Effector memory CD4-positive, alpha-beta T cell (primary cell): ENCODE measurements at places on chromosomes 11 and 22.

DNA sequence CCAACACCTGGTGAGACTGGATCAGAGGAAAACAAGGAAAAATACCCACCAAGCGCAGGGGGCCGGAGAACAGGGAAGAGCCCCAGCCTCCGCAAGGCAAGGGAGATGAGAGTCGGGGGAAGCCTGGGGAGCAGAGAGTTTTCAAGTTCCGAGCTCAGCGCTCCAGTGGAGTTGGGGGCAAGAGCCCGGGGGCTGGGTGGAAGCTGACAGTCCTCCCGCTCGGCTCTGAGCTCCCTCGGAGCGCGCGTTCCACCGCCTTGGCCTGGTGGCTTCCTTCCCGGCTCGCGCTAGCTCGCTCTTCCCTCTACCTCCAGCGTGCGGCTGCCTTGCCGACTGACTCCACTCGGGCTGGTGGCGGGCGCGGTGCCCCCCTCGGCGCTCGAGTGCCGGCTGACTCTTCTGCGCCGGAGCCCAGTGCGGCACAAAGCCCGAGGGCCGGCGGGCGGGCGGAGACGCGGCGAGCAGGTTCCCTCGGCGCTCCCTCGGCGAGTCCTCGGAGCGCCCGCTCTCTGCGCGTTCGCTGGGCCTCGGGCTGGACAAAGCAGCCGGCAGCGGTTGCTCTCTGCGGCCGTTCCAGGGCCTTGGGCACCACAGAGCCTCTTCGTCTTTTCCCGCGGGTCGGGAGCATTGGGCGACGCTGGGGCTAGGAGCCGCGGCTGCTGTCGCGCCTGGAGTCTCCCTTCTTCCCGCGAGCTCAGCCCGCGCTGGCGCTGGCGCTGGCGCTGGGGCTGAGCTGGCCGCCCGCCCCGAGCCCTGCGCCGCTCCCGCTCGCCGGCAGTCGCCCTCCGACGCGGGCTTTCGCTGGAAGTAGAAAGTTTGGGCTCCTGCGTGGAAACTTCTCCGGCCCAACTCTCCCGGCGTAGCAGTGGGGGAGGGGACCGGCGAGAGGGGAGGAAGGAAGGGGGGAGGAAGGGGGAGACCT, 1.0 kb downstream of the PAX6 start:
- DNase-seq, result no peak

GRCh38 chr22:19271856-19272535, 19.5 kb downstream of the CLTCL1 start:
- DNase-seq, result no peak

DNA sequence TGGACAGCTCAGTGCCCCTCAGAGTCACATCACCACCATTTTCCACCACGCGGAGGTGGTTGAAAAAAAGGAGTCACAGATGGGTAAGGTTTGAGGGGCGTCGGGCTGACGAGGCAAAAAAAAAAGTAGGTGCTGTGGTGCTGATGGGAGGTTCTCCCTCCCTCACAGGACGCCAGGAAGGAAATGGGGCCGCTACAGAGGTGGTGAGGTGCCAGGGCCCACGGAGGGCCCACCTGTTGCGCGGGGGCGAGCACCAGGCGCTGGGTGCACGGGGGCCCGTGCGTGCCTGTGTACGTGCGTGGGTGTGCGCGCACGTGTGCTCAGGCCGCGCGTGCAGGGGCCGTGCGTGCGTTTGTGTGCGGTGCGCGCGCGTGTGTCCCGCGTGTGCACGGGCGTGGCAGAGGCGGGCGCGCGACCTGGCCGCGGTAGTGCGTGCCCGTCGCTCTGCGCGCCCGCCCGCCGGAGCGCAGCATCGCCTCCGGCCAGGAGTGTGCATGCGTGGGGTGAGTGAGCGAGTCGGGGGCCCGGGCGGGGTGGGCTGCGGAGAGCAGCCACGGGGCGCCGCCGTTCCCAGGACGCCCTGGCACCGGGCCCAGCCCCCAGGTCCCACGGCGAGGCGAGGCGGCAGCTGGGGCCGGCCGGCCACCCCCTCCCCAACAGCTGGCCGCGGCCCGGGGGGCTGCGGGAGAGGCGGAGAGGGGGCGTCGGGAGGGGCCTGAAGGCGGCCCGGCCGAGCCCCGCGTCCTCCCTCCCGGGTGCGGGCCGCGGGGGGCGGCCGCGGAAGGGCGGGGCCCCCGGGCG, 2.8 kb downstream of the PDGFB start:
- DNase-seq, result peak; percentile 46

- DNase-seq, result no peak
Measured at GRCh38 chr11:129435499-129436245, 60.0 kb downstream of the BARX2 start.

DNA sequence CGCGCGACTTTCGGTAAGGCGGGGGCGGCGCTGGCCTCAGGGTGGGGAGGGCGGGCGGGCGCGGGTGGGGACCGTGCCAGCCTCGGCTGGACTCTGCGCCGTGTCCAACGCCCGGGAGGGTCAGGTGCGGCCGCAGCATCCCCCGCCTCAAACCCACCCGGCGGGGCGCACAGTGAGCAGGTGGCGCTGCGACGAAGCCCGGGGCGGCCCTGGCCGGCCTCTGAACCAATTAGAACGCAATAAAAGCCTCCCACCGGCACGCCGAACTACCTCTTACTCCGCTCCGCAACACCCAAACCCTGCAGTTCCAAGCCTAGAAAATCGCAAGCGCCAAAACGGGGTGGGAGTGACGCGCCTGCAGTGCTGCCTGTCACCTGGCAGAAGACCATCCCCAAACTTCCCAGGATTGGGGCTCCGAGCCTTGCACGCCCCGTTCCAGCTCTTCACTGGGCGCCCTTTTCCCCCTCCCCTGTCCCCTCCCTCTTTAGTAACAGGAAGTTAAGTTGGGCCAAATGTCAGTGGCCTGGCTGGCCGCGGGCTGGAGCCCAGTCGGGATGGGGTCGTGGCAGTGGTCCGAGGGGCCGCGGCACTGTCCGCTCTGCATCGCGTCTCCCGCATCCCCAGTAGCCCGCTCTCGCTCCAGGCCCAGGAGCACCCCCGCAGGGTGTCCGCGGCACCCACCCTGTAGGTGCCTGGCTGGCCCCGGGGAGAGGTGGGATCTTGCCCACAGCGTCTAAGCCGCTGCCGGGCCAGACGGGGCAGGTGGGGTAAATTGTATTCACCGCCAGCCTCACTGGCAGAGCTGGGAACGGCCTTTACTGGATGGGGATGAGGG, 541 bp downstream of the MICAL2 start:
- no peak for DNase-seq

DNA sequence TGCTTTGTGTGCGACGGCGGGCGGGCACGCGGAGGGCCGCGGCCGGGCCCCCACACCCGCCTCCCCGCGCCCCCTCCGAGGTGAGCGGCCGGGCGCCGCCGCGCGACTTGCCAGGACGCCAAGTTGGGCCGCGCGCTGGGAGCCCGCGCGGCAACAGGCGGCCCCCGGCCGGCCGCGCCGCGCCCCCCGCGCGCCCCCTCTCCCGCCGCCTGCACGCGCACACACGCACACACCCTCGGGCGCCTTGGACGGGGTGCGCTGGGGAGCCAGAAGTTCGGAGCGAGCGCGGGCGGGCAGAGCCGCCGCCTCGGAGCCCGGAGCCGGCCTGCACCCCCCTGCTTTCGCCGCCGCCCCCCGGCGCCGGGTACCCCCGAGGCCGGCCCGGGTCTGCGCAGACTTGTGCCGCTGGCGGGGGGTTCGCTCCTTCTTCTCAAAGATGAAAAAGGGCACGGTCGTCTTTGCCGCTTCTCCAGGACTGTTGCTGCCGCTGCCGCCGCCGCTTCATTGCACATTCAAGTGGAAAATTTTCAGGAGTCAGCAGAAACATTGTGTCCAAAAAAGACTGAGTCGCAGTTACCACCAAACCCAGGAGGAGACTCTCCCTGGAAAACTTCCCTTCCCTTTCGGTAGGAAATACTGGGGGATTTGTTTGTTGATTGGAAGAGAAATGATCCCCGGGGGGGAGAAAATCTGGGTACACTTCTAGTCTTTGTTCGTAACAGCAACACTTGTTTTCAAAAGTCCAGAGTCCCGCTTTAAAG, 895 bp downstream of the TEAD1 start:
- DNase-seq, result no peak
